ENCODE measurements at places on chromosomes 7 and 10.

DNA sequence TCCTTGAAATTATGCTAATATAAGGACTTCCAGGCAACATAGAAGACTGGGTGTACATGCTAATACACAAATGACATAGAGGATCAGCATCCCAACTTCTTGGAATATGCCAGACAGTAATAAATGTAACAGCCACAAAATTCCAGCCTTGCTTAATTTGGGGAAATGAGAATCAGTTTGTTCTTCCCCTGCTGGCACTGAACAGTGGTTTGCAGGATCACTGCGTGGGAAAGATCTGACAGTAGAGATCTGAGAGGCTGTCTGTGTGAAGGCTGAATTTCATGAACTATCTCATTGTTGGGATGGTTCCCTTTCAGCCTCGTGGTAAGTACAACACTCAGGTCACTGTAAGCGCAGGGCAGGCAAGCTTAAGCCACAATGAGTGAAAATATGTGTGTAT lies 1078.0 kb downstream of the LRMDA start:
- DNase-seq, result no peak

DNA sequence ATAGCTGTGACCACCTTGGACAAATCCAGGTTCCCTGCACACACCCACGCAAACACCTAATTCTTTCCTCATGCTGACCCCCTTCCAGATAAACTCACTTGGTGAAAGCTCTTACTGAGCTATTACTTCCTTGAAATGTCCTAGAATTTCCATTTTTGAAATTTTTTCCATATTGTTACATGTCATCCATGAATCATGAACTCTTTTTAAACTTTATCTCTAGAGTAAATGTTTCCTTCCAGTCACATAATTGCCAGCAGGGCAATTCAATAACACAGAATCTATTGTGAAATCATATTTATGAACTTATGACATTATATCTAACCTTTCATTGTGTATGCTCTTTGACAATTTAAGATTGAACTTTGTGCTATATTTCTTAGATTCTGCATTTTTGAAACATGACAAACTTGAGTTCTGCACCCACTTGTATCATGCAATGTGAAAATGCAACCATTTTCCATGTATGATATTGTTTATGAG lies 26.8 kb upstream of the FGL2 start:
- DNase-seq, result no peak

DNA sequence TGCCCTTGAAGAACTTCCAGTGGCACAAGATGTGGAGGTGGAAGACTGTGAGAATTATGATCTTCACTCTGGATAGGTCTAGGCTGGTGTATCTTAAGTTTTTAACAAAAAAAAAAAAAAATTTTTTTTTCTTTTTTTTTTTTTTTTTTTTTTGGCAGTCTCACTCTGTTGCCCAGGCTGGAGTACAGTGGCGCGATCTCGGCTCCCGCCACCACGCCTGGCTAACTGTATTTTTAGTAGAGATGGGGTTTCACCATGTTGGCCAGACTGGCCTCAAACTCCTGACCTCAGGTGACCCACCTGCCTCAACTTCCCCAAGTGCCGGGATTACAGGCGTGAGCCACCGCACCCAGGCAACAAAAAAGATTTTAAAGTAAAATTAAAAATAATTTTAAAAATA lies 37.9 kb downstream of the WAPL start:
- DNase-seq, result no peak

GRCh38 chr10:109982812-109983211 lies 25.0 kb upstream of the ADD3 start:
- DNase-seq, result no peak

- no peak for DNase-seq
Observed at GRCh38 chr7:116405810-116406209, 93.7 kb upstream of the CAV2 start.

DNA sequence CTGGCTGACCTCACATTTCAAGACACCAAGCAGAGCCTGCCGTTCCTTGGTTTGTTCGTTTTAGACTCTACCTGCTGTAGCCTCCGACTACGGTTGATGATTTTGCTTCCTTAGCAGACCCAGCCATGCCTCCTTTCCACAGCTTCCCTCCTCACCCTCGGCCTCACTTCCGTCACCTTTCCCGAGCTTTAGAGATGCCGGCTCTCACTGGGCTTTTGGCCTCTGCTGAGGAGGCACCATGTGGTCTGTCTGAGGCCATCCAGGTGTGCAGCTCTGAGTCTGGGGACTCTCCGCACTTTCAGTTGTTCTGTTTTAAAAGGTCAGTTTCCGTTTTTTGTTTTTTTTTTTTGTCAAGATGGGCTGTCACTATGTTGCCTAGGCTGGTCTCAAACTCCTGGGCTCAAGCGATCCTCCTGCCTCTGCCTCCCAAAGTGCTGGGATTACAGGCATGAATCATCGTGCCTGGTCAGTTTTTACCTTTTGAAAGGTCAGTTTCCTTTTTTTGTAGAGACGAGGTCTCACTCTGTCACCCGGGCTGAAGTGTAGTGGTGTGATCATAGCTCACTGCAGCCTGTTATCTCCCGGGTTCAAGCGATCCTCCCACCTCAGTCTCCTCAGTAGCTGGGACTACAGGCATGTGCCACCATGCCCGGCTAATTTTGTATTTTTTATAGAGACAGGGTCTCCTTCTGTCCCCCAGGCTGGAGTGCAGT lies 11.7 kb downstream of the ORAI2 start:
- DNase-seq, result no peak
